ENCODE measurements at places on chromosomes 12 and 14. TPM values are rescaled to one million over a fixed set of nuclear protein-coding genes. Genes with fewer than 3 reads are reported as not detected.

DNA sequence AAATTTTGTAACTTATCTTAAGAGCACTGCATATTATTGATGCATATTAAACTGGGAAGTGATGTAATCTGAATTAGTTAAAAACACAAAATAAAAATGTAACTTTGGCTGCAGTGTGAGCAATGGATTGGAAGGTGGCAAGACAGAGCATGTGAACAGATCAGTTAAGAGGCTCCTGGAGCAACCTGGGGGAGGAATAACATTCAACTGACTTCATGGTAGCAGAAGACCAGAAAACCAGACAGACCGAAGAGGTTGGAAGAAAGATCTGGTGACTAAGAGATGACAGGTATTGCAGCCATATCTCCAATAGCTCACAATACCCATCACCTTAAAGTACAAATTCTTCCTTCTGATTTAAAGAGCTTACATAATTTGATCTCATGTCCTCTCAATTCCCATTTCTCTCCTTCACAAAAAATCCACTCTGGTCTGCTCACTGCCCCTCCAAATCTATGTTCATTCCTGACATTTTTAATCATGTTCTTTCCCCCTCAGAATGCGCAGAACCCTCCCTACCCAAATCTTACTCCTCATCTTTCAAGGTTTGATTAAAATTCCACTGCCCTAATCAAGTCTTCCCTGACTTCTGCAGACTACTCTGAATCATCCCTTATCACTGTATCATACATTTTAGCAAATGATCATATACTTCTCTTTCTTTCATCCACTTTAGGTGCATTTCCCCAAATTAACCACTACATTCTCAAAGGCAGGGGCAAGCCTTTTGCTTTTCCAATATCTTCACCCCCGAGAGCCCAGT is 51.5 kb downstream of the DUSP16 start:
- DNase-seq, result no peak

DNA sequence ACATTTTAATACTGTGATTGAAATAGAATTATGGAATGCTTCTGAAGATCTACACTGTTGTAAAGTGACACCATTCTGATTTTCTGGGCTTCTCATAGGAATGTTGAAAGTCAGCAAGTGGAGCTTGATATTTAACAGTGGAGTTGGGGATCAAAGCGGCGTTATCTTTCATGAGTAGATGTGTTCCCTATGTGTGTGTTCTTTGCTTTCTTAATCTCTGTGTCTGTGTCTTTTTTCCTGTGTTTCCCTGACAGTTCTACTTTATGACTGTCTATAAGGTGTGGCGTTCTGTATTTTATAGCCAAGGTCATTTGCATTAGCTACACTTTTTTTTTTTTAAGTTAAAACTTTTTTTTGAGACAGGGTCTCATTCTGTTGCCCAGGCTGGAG is 24.7 kb downstream of the SYNE2 start:
- no peak for DNase-seq

- DNase-seq, result no peak
These were observed 4.5 kb downstream of the FOXA1 start for GRCh38 chr14:37590428-37591139.

- no peak for DNase-seq
These were observed 50.9 kb upstream of the VASH1 start for GRCh38 chr14:76710056-76711010.

- no peak for DNase-seq
These were observed 2.3 kb upstream of the CD69 start for GRCh38 chr12:9763025-9763424.

DNA sequence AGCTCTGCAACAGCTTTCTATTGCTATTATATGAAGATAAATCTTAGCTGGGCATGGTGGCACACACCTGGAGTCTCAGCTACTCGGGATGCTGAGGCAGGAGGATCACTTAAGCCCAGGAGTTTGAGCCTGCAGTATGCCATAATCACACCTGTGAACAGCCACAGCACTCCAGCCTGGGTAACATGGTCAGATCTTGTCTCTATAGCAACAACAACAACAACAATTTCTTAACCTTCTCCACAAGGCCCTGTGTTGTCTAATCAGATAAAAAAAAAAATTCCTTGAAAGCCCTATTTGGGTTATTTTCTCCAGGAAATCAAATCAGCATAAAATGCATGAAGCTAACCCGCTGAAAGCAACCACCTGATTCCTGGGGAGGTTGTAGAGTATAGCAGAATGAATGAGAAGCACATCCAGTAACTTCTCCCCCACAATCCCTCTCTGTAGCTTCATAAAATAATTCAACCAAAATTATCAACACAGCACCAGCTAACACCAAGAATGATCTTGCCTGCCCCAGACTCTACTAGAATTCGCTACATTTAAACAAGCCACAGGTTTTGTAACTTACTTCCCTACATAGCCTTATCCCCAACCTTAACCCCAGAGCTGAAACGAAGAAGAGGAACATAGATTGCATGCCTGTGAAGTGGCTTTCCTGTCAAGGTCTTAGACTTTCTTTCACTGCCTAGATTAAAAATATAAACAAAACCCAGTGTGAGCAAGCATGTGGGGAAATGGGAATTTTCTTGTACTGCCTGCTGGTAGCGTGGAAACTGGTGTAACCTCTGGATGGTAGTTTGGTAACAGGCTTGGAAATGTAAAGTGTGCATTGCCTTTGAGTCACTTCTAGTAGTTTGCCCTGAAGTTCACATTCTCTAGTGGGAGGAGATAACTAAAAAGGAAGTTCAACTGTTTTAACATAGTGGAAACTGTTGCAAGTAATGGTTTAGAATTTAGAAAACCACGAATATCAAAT is 6.0 kb upstream of the STK38L start:
- DNase-seq, result no peak

MMP14 gene
- 124 TPM for total RNA-seq

STON2 gene
- not detected for total RNA-seq

DNA sequence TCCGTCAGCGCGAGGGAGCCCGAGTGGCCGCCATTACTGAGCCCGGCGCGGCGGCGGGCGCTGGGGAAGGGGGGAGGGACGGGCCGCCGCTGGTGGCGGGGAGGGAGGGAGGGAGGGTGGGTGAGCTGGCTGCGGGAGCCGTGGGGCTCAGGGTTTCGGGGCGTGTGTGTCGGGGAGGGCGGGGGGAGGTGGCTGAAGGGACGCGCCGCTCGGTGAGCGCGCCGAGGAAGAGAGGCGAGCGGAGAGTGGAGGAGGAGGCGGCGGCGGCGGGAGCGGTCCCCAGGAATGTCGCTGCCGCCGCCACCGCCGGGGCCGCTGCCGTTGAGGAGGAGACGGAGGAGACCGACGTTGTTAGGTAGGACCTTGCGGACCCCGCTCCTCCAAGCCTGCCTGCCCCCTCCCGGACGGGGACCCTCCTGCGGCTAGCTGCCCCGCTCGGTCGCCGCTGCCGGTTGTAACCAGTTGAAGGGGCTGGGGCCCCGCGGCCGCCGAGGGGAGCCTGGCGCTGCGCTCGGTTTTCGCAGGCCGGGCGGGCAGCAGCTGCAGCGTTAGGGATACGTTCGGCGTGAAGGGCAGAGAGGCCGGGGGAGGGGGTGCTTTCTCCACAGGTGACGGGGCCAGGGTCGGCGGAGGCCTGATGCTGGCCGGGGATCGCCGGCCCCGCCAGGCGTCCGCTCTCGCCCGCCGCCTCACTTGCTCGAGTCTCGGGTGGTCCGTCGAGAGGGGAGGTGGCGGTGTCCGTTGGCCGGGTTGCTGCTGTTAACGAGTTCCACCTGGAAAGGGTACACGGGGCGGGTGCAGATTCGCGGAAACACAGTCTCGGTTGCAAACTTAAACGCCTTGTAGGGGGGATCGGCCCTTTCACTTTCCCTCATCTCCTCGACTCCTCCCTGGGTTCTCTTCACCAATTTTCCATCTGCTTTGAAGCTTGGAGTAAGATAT is at the start of gene ARHGAP5:
Gene ARHGAP5, plus strand, starts transcription at position 224 of the 942 bp plus-strand sequence. CDS start 13,366 bp downstream, outside the sequence.
- no peak for DNase-seq

RNASE4 gene
- total RNA-seq, result 2.3 TPM

USP15 gene
- 54.7 TPM for total RNA-seq

CMKLR1 gene
- 1.5 TPM for total RNA-seq

- no peak for DNase-seq
These were observed 434.1 kb upstream of the OR4E1 start for GRCh38 chr14:22107753-22108152.

DNA sequence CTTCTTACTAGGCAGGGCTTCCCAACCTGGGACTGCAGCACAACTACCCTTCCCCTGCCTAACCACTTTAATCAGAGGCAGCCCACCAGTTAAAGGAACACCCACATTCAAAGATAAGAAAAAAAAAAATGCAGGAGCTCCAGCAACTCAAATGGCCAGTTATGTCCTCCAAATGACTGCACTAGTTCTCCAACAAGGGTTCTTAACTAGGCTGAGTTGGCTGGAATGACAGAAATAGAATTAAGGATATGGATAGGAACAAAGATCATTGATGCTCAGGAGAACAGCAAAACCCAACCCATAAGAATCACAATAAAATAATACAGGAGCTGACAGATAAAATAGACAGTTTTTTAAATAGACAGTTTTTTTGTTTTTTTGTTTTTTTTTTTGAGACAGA is 154.2 kb downstream of the PLCZ1 start:
- DNase-seq, result no peak

GRCh38 chr12:96028538-96028937 is 6.8 kb downstream of the LTA4H start:
- no peak for DNase-seq

DNA sequence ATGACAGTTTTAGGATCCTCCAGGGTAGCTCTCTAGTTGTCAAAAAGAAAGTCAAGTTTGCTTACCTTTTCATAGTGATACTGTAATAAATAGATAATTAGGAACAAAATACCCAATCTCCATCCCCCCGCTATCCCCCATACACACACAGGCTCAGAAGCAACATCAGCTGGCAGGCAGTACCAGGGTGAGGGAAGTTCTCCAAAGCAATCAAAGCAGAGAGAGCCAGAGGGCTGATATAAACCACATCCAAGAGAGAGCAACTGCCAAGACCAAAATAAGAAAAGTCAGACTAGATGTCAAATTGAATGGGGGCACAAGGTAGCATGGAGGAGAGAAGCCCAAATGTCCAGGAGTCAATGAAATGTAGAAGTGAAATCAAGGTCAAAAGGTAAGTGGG is 80.2 kb upstream of the PTPRR start:
- no peak for DNase-seq
